ENCODE measurements at places on chromosomes 6 and 20. TPM values are rescaled to one million over a fixed set of nuclear protein-coding genes. Genes with fewer than 3 reads are reported as not detected.

CFB gene
- total RNA-seq: 0.37 TPM

HNF4A gene
- not detected for total RNA-seq

SLC22A7 gene
- not detected for total RNA-seq

GPSM3 gene
- 274 TPM for total RNA-seq

- DNase-seq: no peak
Measured at GRCh38 chr20:62405108-62405980, 1.7 kb downstream of the CABLES2 start.

DNA sequence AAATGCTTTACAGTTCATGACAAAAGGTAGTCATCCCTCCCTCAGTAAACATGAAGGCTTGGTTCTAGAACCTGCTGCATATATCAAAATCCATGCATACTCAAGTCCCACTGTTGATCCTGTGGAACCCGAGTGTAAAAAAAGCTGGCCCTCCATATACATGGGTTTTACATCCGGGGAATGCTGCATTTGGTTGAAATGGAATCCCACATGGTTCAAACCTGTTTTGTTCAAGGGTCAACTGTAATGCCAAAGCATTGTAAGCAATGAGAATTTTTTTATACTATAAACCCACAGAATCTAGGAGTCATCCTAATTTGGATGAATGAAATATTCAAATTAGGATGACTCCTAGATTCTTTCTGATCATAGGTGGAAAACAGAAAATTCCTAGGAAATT is 5.9 kb upstream of the HDAC2 start:
- no peak for DNase-seq

DNA sequence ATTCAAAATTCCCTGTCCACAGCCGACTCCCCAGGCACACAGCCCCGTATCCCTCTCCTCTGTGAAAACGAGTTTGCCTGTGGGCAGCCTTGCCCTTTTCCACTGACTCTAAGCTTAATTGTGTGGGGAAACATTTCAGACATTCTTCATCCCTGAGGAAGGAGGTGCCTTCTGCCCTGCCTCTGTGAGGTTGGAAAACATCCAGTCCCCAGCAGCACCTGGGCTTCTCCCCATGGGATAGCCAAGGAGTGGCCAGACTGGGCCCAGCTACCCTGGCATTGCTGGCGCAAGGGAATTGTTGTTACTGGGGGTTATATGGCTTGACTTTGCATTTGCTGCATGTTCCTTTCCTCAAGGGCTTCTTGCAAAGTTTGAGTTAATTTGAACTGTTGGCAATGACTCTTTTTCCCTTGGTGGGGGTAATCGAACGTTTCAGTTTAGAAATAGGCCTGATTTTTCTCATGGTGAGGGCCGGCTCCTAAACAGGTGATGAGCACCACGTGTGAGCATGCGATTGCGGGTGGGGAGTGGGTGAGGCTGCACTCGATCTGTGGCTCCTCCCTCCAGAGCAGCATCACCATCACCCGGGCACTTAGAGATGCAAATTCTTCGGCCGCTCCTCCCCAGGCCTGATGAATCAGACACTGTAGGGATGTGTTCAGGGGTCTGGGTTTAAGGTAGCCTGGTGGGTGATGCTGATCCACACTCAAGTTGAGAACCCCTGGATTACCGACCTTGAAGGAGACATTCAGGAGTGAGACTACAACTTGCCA is 29.9 kb downstream of the GABRR2 start:
- no peak for DNase-seq

- DNase-seq: no peak
Measured at GRCh38 chr20:63689046-63690002, 7.1 kb upstream of the TNFRSF6B start.

DNA sequence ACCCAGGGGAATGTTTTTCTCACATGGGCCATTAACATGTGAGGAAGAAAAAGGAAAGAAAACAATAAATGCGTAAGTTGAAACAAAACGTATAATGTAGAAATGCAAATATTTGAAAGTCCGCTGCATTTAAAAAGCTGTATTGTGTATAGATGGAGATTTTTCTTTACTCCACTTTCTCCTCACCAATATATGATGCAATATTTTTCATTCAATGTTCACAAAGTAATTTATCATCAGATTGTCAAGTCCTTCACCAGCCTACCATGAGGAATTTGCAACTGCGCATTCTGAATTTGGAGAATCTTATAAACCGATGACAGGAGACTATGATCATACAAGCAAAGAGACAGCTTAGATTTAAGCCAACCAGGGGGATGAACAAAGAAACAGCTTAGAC is 69.9 kb downstream of the SOD2 start:
- DNase-seq: no peak

- no peak for DNase-seq
Measured at GRCh38 chr6:16824845-16825685, 63.8 kb upstream of the ATXN1 start.

DNA sequence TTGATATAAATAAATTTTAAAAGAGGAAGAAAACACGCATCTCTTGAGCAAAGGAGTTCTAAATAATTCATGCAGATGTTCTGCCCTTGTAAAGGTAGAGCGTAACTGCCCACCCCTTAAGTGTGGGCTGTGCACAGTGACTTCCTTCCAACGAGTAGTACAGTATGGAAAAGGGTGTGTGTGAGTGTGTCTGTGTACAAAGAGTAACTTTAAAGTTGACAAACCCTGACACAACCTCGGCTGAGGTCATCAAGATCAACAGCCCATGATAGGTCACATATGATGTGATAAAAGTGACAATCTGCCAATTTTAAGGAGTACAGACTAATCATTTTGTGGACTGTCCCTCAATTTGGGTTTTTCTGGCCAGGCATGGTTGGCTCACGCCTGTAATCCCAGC is 225.7 kb downstream of the ATXN1 start:
- DNase-seq: no peak

- DNase-seq: no peak
Measured at GRCh38 chr20:3364323-3365013, 43.0 kb downstream of the DNAAF9 start.

GRCh38 chr6:155001934-155002333 is 6.8 kb downstream of the TIAM2 start:
- no peak for DNase-seq

- DNase-seq: no peak
Measured at GRCh38 chr6:94636780-94637385, 940.5 kb upstream of the MANEA start.

DNA sequence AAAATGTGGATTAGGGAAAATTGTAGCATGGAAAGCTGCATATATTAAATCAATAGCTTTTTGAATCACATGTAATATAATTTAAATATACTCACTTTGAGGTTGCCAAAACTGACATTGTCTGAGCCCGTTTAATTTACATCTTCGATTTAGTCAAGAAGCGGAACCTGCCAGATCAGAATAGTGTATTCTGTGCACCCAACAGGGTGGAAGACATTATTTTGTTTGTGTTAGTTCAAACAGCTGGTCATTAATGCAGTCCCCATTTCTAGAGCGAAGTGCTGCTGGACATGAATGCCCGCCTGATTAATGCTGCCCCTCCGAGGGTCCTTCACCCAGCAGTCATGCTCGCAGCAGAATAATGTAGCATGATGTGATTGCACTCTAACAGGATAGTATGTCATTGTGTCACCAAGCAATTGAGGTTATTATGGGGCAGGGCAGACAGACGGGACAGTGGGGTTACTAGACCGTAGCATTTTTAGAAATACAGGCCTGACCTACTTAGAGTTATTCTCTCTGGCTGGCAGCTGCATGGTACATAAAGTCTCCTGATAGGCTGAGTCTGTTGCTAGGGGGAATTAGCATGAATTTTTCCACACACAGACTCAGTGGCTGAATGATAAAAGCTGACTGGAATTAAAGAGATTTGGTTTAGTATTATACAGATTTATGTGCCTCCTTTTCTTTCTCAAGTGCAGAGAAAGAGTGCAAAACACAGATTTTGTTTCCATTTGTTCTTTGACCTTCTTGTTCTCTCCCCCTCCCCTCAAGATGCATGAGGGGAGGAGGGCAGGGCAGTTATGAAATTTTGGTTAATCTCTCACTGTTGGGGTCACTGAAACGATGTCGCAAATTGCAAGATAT is 147.1 kb downstream of the PRL start:
- no peak for DNase-seq

- no peak for DNase-seq
Measured at GRCh38 chr6:119781365-119781764, 431.8 kb upstream of the MAN1A1 start.

Measured in activated CD4-positive, alpha-beta T cell treated with anti-CD3 and anti-CD28 coated beads, Interleukin-2, amount 10 ng/mL, durations not matched to agents 7 days and 5 days (primary cell).